ENCODE measurements at places on chromosomes 12 and 14. TPM values are rescaled to one million over a fixed set of nuclear protein-coding genes. Genes with fewer than 3 reads are reported as not detected.
A peak's percentile ranks its signal among the peaks of the same experiment; 100 is the strongest.

DNA sequence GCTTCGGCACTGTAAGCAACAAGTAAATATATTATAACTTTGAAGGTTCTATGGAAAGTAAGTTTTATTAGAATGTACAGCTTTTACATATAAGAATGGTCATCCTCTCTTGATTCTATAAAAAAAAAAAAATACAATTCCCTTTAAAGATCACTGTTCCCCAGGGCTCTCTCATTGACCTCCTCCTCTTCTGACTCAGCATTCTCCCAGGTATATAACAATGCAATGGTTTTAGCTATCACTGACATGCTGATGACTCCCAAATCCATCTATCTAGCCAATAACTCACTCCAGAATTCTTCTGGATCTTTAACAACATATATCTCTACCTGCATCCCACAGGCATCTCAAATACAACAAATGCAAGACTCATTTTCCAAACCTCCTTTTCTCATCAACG is 62.7 kb downstream of the EEA1 start:
- H3K4me3 ChIP-seq, result no peak overlapping the region
- no peak overlapping the region for H3K27ac ChIP-seq

DNA sequence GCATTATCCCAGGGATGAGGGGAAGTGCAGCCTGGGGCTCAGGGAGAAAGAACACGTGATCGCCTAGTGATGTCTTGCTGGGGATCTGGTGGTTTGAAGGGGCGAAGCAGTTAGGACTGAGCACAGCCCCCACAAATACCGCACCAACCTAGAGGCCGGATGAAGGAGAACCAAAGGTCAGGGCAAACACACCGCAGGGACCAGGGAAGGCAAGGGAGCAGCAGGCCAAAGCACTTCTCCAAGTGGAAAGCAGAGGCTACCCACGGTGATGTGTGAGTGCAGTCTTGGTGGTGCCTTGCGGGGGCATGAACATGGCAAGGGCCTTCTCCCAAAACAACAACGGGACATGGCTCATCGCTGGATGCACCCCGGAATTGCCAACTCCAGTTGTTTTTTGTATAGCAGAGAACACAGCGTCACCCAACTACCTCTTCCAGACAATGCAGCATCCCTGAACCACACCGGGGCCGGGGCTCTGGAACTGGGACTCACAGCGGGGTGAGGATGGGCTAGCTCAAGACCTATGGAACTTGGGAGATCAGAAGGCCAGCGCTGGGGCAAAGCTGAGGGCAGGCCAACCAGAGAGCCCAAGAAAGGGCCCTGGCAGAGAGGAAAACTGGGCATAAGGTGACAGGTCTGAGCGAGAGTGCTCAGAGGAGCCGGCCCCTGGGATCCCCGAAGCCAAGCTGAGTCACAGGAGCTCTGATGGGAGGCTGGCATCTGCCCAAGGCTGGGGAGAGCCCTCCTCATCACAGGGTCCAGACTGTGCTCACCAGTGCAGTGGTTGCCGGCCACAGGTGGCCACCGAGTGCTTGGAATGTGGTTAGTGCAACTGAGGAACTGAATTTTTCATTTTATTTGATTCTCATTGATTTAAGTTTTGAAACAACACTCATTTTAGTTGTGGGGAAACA is 11.1 kb downstream of the GALNT16 start:
- peaks cover 2% of the 10 kb centered on the region for H3K27me3 ChIP-seq
- no peaks in the 10 kb centered on the region for H3K36me3 ChIP-seq
- no peak overlapping the region for H3K27ac ChIP-seq

DNA sequence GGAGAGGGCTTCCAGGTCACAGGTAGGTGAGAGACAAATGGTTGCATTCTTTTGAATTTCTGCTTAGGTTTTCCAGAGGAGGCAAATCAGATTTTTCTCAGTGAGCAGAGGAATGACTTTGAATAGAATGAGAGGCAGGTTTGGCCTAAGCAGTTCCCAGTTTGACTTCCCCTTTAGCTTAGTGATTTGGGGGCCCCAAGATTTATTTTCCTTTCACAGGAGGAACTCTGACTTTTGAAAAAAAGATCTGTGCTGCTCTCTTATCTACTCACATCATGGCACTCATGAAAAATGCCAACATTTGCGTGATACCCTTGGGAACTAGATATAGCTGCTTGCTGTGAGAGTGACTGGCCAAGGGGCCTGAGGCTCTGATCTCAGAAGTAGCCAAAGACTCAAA is 58.0 kb upstream of the EVL start:
- H3K4me1 ChIP-seq, result peaks cover 7% of the 10 kb centered on the region
- no peak for DNase-seq
- no peaks in the 10 kb centered on the region for H3K27me3 ChIP-seq
- no peaks in the 10 kb centered on the region for H3K36me3 ChIP-seq
- H3K27ac ChIP-seq, result no peak overlapping the region

- no peak overlapping the region for H3K4me3 ChIP-seq
- H3K4me1 ChIP-seq, result no peaks in the 10 kb centered on the region
Observed at GRCh38 chr12:14454098-14454907, 88.8 kb downstream of the ATF7IP start.

- H3K4me3 ChIP-seq, result no peak overlapping the region
- no peaks in the 10 kb centered on the region for H3K4me1 ChIP-seq
- H3K36me3 ChIP-seq, result no peaks in the 10 kb centered on the region
Observed at GRCh38 chr14:106141242-106142220, 615.1 kb downstream of the TMEM121 start.

- H3K27ac ChIP-seq, result no peak overlapping the region
- no peaks in the 10 kb centered on the region for H3K36me3 ChIP-seq
- no peak overlapping the region for H3K4me3 ChIP-seq
- H3K4me1 ChIP-seq, result no peaks in the 10 kb centered on the region
- no peak for DNase-seq
Observed at GRCh38 chr12:17999174-17999801, 90.7 kb downstream of the RERGL start.

- no peaks in the 10 kb centered on the region for H3K36me3 ChIP-seq
- no peaks in the 10 kb centered on the region for H3K27me3 ChIP-seq
- no peak overlapping the region for H3K4me3 ChIP-seq
- DNase-seq, result no peak
- no peak overlapping the region for H3K27ac ChIP-seq
Observed at GRCh38 chr14:35503646-35504045, 30.3 kb upstream of the INSM2 start.

GRCh38 chr14:77031759-77032490 is 3.4 kb upstream of the IRF2BPL start:
- H3K27ac ChIP-seq, result peak overlapping the region; percentile 99
- peaks cover 43% of the 10 kb centered on the region for H3K4me1 ChIP-seq
- peak; percentile 93 for DNase-seq
- H3K4me3 ChIP-seq, result peak overlapping the region; percentile 76

DNA sequence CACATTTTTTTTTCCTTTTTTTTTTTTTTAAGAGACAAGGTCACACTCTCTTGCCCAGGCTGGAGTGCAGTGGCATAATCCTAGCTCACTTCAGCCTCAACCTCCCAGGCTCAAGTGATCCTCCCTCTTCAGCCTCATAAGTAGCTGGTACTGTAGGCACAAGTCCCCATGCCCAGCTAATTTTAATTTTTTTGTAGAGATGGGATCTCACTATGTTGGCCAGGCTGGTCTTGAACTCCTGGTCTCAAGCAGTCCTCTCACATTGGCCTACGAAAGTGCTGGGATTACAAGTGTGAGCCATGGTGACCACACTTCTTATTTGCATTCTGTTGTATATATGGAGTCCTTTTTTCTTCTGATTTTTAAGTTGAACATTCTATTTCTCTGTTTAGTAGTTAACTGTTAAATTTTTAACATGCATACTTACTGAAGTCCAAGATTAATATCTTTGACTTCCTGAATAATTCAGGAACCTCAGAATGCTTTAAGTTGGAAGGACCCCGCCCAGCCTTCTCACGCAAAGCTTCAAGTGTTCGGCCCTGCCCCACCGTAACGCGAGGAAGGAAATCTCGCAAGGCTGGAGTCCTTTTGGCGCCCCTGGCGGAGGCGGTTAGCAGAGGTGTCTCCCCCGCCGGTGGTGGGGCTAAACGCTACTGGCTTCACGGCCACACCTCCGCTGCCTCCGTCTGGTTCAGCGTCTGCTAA is 21.6 kb downstream of the SPATS2 start:
- H3K4me3 ChIP-seq, result no peak overlapping the region
- no peaks in the 10 kb centered on the region for H3K36me3 ChIP-seq
- no peak overlapping the region for H3K27ac ChIP-seq
- H3K27me3 ChIP-seq, result no peaks in the 10 kb centered on the region

DNA sequence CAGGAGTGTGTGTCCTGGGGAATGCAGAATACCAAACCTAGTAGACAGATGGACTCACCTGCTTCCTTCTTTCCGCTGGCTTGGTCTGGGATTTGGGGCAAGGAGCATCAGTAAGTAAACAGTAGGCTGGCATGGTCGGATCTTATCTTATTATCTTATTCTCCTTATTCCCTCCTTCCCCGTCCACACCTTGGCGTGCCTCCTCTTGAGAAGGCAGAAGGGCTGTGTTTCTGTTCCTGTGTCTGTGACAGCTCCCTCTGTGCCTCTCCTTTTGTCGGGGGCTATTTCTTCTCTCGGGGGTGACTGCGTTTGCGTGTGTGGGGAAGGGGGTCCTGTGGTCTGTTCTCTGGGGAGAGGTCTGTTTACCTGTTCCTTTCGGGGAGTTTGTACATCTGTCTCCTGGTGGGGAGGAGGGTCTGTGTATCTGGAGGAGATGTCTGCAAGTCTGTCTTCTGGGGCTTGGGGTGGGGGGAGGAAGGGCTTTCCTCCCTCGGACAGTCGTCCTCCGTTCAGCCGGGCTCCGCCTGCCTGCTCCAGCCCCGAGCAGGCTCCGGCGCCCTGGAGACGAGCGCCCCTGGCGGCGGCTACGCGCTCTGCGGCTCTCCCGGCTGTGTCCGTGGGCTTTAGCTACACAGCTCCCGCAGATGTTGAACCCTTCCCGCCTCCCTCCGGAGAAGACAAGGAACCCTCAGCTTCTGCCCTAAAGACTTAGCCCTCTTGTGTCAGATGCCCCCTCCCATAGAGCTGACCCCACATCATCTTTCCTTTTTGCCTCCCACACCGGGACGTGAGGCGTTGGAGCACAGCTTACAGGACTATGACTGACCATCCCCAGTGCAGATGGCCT is 4.4 kb downstream of the KRT86 start:
- H3K4me3 ChIP-seq, result peak overlapping the region; percentile 61
- no peaks in the 10 kb centered on the region for H3K36me3 ChIP-seq
- no peaks in the 10 kb centered on the region for H3K27me3 ChIP-seq
- DNase-seq, result peak; percentile 90
- peaks cover 35% of the 10 kb centered on the region for H3K4me1 ChIP-seq

- H3K4me3 ChIP-seq, result no peak overlapping the region
- no peaks in the 10 kb centered on the region for H3K27me3 ChIP-seq
- no peak for DNase-seq
- H3K27ac ChIP-seq, result no peak overlapping the region
- no peaks in the 10 kb centered on the region for H3K36me3 ChIP-seq
- H3K4me1 ChIP-seq, result peaks cover 5% of the 10 kb centered on the region
Observed at GRCh38 chr14:50612806-50613205, 52.9 kb downstream of the ATL1 start.

DNA sequence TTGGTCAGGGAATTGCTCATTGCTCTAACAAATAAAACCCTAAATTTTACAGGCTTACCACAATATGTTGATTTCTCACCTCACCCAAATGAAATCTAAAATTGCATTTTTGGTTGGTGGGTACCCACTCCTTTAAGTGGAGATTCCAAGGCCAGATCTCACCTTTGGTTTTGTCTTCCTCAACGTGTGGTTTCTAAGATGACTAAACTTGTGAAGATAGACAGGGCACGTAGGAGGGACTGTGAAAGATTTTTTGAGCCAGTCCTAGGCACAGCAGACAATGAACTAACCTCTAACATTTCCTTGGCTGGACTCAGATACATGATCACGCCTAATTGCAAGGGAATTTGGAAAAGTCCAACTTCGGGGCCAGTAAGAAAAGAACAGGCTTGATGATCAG is 1003.9 kb downstream of the FLRT2 start:
- no peak overlapping the region for H3K4me3 ChIP-seq
- no peaks in the 10 kb centered on the region for H3K4me1 ChIP-seq
- H3K27me3 ChIP-seq, result no peaks in the 10 kb centered on the region

DNA sequence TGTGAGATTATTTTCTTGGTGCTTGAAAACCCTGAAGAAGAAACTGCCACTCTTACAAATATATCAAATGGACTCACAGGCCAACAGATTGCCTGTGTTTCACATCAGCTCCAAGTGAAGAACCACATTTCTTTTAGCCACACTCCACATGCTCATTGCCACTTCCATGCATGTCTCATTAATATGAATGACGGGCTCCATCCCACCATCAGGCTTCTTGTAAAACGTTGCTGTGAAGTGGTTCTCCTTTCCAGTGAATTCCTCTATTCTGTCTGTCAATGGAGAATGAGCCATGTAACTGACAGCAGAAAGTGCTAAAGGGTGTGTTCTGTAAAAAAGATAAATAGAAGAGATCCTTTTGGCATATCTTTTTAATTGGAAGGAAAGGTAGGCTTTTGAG is 188.2 kb upstream of the RMST start:
- no peaks in the 10 kb centered on the region for H3K4me1 ChIP-seq
- no peaks in the 10 kb centered on the region for H3K36me3 ChIP-seq
- no peak overlapping the region for H3K27ac ChIP-seq

Gene ANG
- 7.2 TPM for total RNA-seq

Gene SLC11A2
- total RNA-seq, result 80.7 TPM

Gene PRICKLE1
- total RNA-seq, result 13.0 TPM

Gene GPX2
- not detected for total RNA-seq

Gene C3AR1
- 0.72 TPM for total RNA-seq

Gene MEG3
- 269 TPM for total RNA-seq

Gene KCNC2
- not detected for total RNA-seq

Gene SYT10
- not detected for total RNA-seq

Gene RERG
- total RNA-seq, result not detected

Gene MYH7
- not detected for total RNA-seq

Gene DEGS2
- total RNA-seq, result 0.29 TPM

Gene FSCB
- not detected for total RNA-seq

Gene GALC
- 23.6 TPM for total RNA-seq

Gene PA2G4
- total RNA-seq, result 99.0 TPM

Gene L3HYPDH
- total RNA-seq, result 44.5 TPM

Gene GALNT8
- not detected for total RNA-seq

Gene TMEM233
- under 0.01 TPM for total RNA-seq

Gene HSPB8
- 2.9 TPM for total RNA-seq

Data from osteoblast (primary cell).